ENCODE measurements at places on chromosomes 2 and 18.

DNA sequence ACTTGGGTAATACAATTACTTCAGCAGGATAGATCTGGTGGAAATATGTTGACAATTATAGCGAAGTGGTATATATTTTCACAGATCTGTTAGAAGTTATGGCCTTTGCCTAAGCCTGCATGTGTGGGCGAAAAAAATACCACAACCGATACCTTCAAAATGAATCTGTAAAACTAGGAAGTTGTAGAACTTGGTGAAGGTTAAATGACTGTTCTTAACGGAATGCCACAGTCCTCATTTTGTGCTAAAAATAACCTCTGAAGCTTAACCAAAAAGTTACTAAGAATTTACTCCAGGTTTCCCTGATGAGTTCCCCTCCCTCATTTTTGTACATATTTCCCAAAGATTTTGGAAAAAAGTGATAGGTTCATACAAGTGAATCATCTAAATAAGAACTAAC, 550.7 kb downstream of the THSD7B start:
- no peak for DNase-seq

DNA sequence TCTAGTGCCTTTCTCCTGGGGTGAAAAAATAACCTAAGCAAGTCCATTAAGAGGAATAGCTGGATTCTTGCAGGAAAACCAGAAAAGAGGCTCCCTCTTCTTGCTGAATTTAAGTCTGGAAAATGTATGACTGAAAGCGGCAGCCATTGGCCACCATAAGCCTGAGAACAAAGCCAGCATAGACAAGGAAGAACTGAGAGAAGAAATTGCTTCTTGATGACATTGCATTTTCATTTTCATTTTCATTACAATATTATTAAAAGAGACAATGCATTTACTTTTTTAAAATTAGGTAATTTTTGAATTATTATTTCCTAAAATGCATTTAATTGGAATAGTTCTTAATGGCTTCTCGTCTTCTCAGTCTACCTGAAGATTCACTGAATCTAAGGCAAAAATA, 1157.5 kb upstream of the ZEB2 start:
- DNase-seq, result no peak

GRCh38 chr2:118755384-118755783, 92.1 kb downstream of the EN1 start:
- DNase-seq, result no peak

- DNase-seq, result no peak
These were observed 108.5 kb upstream of the COL5A2 start for GRCh38 chr2:189287982-189288521.

- DNase-seq, result peak; percentile 19
These were observed 14.6 kb downstream of the ADI1 start for GRCh38 chr2:3504741-3505140.

- peak; percentile 66 for DNase-seq
These were observed 4.4 kb upstream of the VPS54 start for GRCh38 chr2:64023485-64024258.

- DNase-seq, result no peak
These were observed 644.3 kb downstream of the CBLN2 start for GRCh38 chr18:71899707-71900472.

GRCh38 chr2:239531456-239532241, 130.8 kb upstream of the HDAC4 start:
- no peak for DNase-seq

- DNase-seq, result no peak
These were observed 458.5 kb upstream of the SALL3 start for GRCh38 chr18:78521136-78521535.

DNA sequence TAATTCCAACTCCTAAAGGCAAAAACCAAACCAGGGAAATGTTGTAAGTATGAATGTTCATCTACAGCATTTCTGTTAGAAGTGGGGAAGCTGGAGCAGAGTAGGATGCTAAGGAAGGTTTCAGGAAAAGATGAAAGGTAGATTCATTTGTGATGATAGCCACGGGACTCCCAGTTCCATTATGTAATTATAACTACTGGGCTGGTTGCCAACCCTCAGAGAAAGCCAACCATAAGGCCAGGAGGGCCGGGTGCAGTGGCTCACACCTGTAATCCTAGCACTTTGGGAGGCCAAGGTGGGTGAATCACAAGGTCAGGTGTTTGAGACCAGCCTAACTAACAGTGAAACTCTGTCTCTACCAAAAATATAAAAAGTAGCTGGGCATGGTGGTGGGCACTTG, 288.9 kb upstream of the ETAA1 start:
- DNase-seq, result no peak

DNA sequence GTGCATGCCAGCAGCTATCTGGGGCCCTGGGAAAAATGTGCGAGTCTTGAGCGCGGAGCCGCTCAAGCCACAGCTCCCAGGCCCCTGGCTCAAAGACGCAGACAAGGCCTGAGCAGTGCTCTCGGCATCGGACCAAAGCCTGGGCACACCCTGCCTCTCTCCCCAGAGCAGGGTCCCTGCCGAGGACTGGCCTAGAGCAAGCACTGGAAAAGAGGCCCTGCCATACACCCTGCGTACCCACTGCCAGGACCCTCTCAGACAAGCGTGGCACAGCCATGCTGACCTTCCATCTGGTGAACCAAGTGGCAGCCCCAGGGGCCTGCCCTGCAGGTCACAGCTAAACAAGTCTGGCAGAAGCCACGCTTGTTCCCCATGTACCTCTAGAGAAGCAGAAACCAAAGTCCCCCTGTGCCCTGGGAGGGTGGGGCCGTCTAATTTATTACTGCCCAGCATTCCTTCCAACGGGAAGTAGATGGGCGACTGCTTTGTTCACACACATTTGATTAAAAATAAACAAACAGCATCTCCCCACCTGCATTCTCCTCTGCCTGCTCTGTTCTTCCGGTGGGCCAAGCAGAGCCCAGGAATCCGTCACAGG, 14.0 kb downstream of the STK25 start:
- no peak for DNase-seq

DNA sequence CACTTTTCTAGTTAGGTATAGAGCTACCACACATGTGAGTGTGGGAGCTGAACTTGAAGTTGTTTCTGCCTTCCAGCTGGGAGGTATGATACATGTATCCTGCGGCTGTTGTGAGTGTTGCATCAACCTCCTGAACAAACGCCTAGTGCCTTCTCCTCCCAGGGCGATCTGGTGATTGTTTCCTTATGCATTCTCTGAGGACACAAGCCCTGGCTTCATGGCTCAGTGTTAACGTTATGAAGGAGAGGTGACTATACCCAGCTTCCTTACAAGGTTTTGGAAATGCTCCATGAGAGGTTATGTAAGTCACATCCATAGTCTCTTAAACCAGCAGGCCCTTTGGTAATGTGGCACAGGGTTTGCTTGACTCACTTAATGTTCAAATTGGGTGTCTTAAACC, 64.9 kb downstream of the SPRED2 start:
- DNase-seq, result no peak

DNA sequence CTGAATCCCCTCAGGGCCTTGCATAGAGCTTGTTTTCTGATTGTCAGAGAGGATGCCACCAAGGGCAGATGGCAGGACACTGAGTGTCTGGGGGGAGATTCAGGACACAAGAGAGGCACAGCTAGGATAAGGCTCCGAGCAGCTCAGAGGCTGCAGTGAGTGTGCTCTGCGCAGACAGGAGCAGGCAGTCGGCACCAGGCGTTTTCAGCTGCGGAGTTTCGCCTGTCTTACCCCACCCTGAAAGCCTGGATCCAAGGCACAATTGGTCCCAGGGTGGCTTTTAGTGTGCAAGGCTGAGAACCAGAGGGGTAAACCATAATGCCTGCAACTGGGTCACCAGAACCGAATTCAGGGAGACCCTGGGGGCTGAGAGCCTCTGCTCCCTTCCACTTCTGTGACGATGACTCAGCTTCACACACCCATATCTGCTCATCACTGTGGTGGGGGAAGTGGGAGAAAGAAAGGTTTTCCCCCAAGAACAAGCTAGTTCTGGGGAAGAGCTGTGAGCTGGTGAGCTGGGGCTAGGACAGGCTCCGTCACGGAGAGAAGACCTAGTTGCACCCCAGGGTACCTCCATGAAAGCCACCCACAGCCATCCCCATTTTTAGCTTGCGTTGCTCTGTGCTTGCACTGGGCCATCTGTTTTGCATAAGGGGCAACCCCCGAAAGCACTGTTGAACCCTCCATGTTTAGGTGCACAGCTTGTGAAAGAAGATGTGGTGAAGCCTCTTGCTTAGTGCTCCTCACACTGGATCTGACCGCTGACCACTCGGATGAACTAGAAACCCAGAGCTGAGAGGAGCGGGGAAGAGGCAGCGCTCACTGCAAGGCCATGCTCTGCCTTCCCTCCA, 173.7 kb downstream of the CELF4 start:
- DNase-seq, result no peak

GRCh38 chr2:143205106-143205764, 76.0 kb downstream of the ARHGAP15 start:
- no peak for DNase-seq

- no peak for DNase-seq
These were observed 756 bp upstream of the NAGK start for GRCh38 chr2:71067567-71068217.

DNA sequence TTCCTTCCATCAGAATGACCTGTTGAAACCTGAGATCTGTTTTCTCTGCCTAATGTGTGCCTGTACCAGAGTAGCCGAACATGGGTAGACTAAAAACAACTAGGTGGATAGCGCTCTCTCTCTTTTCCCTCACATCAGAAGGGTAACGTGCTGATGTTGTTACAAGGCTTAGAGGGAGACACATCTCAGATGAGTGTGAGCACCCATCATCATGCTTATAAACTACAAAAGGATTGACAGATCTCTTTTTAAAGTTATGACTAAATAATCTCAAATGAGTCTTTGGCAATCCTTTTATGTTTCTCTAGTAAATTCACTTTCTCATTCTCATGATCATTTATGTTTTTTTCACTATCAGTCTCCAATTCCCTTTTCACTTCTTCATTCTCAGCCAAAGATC, 75.5 kb upstream of the CCDC141 start:
- DNase-seq, result no peak

DNA sequence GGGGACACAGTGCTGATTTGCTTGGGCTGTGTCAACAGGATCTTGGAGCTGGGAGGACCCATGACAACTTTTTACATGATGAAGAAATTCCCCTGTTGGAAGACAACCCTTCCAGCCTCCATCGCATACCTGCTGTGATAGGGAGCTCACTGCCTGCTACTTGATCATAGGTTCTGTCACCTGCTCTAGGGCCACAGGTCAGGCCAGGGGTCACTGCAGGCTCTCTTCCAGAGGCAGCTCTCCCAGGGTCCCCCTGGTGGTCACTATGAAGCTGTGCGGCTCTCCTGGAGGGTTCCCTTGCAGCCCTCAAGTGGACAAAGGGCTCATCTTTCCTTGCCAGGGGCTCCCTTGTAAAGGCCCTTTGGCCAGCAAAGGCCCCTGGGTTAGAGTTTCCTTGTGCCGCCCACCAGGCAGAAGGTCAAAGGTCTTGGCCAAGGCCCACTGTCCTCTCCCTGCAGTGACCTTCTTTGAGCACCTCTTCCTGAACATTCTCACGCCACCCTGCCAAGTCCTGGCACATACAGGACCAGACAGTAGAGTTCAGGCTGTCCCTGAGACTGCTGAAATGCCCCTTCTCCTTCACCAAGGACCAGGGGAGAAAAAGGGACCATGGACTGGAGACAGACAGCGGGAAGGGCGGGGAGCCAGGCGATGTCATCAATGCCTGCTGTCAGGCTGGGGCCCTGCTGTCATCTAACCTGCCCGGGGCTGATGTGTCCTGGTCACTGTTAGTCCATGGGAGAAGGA, 345.1 kb downstream of the DYSF start:
- peak; percentile 92 for DNase-seq

DNA sequence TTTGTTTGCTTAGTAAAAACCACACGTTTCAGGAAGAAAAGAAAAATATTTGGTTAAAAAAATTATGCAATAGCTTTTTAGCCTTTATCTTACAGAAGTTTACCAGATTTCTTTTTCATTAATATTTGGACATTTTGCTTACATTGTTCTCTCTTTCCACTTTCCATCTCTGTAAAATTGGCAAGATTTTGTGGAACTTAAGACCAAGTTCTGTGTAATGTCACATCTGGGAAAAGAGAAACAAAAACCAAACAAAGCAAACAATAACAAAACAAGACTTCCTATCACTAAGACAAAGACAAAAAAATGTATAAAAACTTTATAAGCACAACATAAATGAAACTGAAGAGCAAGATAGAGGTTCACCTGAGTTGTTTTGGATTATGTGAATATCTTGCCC, 1392.1 kb upstream of the CELF4 start:
- DNase-seq, result no peak

DNA sequence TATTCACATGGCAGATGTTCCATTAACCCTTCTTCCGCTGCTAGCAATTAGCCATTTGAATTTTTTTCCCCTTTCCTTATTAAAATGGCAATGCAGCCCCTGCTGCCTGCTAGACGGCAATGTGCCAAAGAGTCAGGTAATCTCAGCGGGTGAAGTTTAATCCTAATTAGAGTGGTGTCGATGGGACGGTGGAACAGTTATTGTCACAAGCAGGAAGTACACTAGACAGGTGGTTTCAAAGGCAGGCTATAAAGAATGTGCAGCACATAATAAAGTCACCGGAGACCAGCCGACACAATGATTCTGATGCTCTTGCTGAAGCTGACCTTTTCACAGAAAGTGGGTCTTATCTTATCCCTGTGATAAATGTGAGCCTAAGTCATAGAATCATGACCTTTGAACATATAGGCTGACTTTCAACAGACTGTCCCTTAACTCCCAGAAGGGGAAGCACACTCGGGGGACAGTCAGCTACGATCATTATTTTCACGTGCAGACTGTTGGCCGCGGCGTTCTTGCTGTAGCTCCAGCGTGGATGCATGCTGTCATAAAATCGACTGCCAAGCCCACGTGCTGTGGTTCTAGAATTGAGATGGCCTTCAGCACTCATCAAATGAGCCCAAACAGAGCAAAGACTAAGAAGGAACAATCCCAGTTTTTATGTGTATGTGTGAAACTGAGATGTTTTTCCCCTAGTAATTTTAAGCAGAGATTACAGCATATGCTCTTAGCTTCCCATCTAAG, 926.2 kb upstream of the SOX11 start:
- DNase-seq, result no peak

GRCh38 chr18:6022074-6022444, 126.7 kb upstream of the TMEM200C start:
- DNase-seq, result no peak

DNA sequence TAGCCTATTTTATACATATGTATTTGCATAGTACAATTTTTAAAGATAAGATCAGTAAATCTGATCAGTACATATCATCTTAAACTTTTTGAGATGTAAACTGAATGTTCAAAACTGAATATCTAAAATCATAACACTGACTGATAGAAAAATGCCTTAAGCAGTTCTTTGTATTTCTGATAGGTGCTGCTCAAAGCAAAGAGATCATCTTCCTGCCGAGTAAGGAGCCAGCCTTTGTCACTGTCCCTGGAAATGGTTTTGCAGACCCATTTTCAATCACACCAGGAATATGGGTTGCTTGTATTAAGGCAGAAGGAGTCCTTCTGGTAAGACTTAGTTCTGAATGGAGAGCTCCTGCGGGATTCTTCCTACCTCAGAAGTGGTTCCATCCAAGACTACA, 135.0 kb downstream of the LAMA3 start:
- no peak for DNase-seq

DNA sequence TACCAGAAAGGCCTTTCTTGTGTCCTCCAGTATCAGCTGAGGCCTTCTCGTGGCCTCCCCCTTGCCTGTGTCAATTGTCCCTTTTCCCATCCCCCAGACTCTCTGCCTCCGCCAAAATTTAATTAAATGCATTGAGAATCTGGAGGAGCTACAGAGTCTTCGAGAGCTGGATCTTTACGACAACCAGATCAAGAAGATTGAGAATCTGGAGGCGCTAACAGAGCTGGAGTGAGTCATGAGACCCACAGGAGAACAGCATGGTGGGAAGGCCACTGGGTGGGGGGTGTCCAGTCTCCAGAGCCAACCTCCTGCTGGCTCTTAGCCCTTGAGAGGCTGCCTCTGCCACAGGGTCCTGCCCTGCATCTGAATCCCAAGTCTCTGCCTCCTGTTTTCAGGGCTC, 8.8 kb downstream of the PPP1R7 start:
- DNase-seq, result no peak

All from endodermal cell (in vitro differentiated cells).